ENCODE measurements at places on chromosomes 11 and 22. TPM values are rescaled to one million over a fixed set of nuclear protein-coding genes. Genes with fewer than 3 reads are reported as not detected.
A peak's percentile ranks its signal among the peaks of the same experiment; 100 is the strongest.

DNA sequence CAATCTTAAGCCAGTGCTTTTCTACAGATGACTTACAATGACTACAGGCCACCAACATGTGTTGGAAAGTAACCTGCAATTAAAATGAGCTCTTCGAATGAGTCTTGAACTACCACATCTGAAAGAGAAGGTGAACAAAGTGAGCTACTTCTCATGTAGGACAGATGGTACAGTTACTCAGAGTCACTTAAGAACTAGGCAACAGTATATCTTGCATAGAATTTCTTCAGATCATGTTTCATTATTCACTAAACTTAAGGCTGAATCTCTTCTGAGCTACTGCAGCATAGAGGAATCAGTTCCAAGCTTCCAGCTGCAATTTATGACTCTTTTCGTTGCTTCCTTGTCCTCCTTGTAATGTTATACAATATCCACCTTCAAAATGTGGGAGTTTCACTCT, 270.9 kb downstream of the TTC28 start:
- no peak for DNase-seq

The DAGLA gene
- 12.0 TPM for polyA plus RNA-seq

The TRPM5 gene
- 0.87 TPM for polyA plus RNA-seq

The RASSF10 gene
- polyA plus RNA-seq = 3.6 TPM

GRCh38 chr11:18304745-18305144, 17.2 kb downstream of the HPS5 start:
- peak; percentile 68 for DNase-seq

- no peak for DNase-seq
These were observed 34.3 kb upstream of the MPPED1 start for GRCh38 chr22:43377548-43377895.

The RIBC2 gene
- 4.7 TPM for polyA plus RNA-seq

- no peak for DNase-seq
These were observed 75.2 kb downstream of the PTPRJ start for GRCh38 chr11:48055292-48056132.

The SLC7A4 gene
- 31.4 TPM for polyA plus RNA-seq

GRCh38 chr22:42883121-42883520, 26.0 kb upstream of the ARFGAP3 start:
- no peak for DNase-seq

- no peak for DNase-seq
These were observed 18.8 kb upstream of the PICK1 start for GRCh38 chr22:38038426-38038825.

The MMP27 gene
- polyA plus RNA-seq = 0.24 TPM

- peak; percentile 84 for DNase-seq
These were observed at the start of gene ADAMTS15 for GRCh38 chr11:130448416-130449309. TSS of gene ADAMTS15 (plus strand) at chr11:130448645. CDS start at chr11:130448974, 329 bp downstream.

GRCh38 chr22:25488244-25489020, 76.0 kb upstream of the GRK3 start:
- peak; percentile 45 for DNase-seq

The PELI3 gene
- polyA plus RNA-seq = 5.1 TPM

GRCh38 chr11:125102025-125102424, 9.4 kb downstream of the TMEM218 start:
- DNase-seq = no peak

- no peak for DNase-seq
These were observed 233.3 kb downstream of the CEP164 start for GRCh38 chr11:117560780-117561530.

DNA sequence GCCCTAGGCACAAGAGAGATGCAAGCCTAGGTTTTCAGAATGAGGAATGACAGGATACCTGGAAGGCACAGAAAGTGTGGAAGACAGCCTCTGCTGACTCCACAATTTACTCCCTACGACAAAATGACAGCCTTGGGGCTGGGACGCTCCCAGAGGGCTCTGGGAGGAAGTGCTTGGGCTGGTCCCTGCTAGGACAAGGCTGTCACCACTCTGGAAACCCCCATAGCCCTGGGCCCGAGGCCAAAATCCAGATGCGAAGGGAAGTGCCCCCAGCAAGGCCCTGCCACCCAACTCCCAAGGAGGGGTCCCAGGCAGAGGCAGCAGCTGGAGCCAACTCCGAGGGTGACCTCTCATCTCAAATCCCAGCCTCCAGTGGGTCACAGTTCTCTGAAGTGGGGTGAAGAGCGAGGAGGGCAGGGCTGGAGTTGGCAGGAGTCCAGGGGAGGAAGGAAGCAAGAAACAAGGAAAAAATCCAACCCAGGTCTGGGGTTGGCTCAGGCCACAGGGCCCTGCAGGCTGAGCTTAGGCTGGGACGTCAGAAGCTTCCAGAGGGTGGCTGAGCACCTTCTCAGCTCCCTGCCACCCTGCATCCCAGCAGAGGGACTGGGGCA, 6.3 kb upstream of the CDC42EP2 start:
- DNase-seq = peak; percentile 71

GRCh38 chr11:121968638-121969037, 147.4 kb downstream of the BLID start:
- no peak for DNase-seq

Data from large intestine (tissue), 12 donors.